KG1 (cell line): ENCODE measurements at places on chromosomes 11 and 22.

GRCh38 chr11:102546923-102547471 lies 16.4 kb upstream of the MMP7 start:
- peak; percentile 28 for DNase-seq

GRCh38 chr11:1825039-1825740 lies 9.6 kb upstream of the SYT8 start:
- no peak for DNase-seq

DNA sequence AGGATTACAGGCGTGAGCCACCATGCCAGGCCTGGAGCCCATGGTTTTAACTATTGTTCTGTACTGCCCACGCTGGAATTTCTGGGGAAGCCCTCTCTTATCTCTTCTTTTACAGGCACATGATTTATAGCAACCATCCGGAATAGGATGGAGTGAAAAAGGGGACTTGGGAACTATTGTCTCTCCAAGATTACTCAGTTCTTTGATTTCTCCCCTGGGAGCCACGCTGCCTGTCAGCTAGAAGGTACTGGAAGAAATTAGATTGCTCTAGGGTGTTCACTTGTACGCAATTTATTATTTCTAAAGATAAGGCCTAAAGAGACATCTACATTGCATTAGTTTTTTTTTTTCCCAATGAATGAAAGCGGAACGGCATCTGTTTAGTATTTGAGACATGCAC lies 65.6 kb upstream of the PTPRJ start:
- DNase-seq = no peak

- DNase-seq = no peak
These were observed 222.8 kb downstream of the DDX10 start for GRCh38 chr11:108887436-108888238.

DNA sequence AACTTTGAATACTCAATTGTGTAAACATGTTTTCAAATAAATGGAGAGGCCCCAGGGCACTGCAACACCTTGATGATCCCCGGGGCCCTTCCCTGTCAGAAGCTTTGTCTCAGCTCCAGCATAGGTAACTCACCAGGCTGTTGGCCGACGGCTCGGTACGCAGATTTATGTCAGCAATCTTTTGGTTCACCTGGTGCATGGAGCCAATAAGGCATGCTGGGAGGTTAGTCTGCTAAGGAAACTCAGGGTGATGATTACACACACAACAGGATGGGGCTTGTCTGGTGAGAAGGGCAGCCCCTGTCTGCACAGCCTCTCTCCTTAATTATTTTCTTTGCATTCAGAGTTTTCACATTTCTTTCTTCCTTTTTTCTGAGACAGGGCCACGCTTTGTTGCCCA lies 10.8 kb downstream of the FAM227A start:
- DNase-seq = no peak

DNA sequence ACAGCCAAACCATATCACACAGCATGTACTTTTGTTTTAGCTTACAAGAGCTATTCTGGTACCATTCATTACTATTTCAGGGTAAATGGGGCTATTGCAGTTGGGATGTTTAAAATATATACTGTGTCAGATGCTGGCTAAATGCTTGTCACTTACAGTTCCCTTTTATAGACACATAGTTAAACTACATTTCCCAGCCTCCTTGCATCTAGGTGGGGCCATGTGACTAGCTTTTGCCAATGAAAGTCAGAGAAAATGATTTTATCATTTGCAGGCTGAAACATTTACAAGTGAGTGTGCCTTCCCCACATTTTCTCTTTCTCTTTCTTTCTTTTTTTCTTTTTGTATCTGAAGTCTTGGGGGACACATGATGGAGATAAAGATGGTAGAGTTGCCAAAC lies 7.8 kb upstream of the IFTAP start:
- DNase-seq = no peak

GRCh38 chr22:29328566-29329500 lies 13.3 kb upstream of the RASL10A start:
- DNase-seq = no peak

GRCh38 chr22:38707346-38707745 lies 1.6 kb downstream of the GTPBP1 start:
- DNase-seq = no peak

DNA sequence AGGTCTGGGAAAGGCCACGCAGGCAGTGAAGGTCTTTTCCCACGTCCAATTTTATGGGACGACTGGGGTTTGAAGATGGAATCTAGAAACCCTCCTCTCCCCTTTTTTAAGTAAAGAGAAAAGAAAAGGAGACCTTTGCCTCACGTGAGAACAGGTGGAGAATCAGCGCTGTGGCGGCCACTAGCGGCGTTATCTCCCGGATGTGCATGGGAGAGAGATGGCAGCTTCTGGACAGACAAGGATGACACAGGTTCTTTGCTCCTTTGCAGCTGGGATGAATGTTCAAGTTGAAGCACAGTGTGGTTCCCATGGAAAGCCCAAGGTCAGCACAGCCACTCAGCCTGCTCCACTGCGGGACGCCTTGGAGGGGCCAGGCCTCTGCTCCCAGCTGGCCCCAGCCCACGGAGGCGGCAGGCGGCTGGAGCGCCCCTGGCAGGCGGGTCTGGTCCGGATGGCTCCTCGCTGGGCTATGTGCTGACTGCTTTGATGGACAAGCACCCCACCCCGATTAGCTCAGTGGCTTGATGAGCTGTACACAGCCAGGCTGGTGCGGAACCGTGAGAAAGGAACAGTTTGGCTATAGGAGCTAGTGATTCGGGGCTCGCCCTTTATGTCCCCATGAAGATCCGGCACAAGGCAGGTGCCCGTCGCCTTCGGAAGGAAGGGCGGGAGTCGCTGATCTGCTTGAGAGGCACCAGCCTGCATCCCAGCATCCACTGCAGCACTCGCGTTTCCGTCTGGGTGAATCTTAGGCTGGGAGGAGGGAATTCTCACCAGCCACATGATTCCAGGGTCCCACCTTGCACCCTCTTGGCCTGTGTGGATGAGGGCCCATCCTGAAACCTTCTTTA lies 14.5 kb upstream of the BID start:
- DNase-seq = no peak

- no peak for DNase-seq
These were observed 87.7 kb upstream of the NECTIN1 start for GRCh38 chr11:119816660-119817059.

DNA sequence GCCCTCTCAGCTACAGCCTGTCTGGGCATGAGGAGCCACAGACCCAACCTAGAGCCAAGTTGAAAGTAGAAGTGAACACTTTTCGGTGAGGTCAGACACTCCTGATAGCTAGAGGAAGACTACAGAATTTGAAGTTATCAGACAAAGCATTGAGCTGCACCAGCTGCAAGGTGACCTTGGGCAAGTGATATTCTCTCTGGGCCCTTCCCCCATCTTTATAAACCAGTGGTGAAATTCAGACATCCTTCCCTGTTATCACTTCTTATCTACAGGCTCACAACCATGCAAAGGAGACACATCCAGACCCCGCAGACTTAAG lies 8.0 kb upstream of the PMM1 start:
- no peak for DNase-seq

- DNase-seq = no peak
These were observed 3.7 kb upstream of the KCNC1 start for GRCh38 chr11:17730608-17731462.

GRCh38 chr11:120194166-120194565 lies 16.7 kb upstream of the OAF start:
- DNase-seq = no peak

- no peak for DNase-seq
These were observed 2241.0 kb upstream of the RAG2 start for GRCh38 chr11:38839071-38839470.

GRCh38 chr11:68355471-68355870 lies 43.1 kb downstream of the LRP5 start:
- no peak for DNase-seq

GRCh38 chr11:59943997-59944714 lies 5.9 kb downstream of the OOSP1 start:
- no peak for DNase-seq

DNA sequence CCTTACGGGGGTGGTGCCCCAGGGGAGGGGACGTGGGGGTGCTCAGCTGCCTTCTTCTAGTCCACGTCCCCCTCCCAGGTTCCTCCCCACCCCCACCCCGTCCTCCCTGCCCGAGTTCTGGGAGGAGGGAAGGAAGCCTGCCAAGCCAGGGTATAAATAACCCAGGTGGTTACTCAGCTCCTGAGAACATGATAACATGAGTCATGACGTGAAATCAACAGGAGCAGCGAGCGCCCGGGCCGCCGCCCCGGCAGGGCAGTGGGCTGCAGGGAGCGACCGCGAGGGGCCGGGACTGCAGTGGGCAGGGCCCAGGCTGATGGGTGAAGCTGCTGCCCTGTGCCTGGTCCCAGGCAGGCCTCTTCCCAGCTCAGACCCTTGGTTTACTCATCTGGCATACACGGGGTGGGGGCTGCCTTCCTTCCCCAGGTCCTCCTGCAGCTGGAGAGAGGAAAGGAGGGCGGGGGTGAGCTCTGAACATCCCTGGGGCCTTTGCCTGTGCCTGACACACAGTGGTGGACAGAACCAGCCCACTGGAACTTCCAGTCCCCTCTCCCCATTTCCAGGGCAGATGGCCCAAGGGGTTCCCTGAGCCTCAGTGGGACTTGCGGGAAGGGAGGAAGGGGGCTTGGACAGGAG lies 8.8 kb upstream of the PDGFB start:
- DNase-seq = no peak

DNA sequence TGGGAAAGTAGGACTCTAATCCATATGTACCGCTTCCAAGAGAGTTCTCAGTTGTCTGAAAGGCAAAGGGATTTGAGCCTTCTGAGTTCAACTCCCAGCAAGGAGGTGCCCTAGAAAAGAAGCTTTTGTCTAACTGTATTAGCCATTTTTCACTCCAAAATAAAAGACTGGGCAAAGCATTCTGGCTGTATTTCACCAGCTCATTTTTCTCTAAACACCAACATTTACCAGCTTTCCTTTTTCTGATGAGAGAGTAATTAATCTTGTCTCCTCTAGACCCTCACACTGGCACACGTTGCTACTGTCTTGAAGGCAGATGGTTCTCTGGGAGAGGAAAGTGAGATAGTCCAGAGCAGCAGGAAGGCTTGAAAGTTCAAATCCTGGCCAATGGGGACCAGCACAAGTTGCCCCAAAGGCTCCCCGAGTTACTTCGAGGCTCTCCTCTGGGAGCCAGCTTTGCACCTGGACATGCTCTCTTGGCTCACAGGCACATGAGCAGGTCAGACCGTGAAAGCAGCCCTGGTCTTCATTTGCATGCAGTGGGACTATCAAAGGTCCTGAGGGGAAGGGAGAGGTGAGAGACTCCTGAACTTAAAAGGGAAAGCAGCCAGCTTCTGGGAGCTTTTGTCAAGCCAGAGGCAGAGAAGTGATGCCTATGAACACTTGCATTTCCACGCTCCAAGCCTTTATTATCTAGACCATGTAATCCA lies 100.0 kb downstream of the NTM start:
- DNase-seq = no peak

DNA sequence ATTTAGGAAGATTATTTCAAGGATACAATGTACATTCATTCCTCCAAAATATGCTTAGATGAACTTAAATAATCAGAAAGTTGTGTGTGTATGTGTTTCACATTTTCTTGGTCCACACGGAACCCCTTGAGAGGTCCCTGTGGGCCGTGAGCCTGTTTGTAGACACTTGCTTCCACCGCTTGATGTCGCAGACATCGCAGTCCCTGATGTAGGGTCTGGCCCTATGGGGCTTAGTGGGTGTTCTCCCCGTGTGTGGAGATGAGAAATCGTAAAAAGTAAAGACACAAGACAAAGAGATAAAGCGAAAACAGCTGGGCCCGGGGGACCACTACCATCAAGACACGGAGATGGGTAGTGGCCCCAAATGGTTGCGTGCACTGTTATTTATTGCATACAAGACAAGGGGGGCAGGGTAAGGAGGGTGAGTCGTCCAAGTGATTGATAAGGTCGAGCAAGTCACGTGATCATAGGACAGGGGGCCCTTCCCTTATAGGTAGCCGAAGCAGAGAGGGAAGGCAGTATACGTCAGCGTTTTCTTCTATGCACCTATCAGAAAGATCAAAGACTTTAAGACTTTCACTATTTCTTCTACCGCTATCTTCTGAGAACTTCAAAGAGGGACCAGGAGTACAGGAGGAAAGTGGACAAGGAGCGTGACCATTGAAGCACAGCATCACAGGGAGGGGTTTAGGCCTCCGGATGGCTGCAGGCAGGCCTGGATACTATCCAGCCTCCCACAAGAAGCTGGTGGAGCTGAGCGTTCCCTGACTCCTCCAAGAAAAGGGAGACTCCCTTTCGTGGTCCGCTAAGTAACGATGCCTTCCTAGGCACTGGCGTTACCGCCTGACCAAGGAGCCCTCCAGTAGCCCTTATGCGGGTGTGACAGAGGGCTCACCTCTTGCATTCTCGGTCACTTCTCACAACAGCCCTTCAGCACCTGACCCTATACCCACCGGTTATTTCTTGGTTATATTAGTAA lies 1.2 kb upstream of the APOBEC3C start:
- DNase-seq = no peak

DNA sequence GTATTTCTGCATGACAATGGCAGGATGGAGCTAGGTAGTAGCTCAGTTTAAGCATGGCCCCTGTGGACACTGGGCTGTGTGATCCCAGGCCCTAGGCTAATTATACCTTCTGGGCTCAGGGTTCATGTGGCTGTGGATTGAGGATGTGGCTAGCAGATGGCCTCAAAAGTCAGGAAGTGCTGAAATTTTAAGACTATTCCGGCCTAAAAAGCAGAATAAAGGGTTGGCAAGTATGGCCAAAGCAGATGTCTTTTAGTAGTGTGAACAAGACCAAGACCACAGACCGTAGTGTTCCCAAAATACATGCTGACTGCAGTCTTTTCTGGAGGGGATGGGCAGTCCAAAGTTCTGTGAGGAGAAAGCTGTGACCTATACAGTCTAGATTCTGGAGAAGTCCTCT lies 115.7 kb upstream of the RAG2 start:
- DNase-seq = no peak

GRCh38 chr22:17205432-17205831 lies 13.8 kb downstream of the ADA2 start:
- no peak for DNase-seq

DNA sequence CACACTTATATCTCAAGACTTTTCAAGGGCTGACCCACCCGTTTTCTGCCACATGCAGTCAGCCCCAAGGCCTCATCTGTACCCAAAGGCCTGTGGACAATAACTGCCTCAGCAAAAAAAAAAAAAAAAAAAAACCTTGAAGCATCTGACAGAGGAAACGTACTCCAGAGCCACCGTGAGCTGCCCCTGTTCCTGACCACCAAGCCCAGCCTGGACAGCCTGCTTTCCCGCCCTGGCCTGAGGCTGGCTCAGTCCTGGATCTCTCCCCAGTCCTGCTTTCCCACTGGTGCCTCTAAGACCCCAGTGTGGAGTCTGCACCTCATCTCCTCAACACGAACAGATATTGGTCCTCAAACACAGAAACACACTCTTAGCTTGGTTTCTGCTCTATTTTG lies 66.5 kb downstream of the SLC35F2 start:
- DNase-seq = no peak

DNA sequence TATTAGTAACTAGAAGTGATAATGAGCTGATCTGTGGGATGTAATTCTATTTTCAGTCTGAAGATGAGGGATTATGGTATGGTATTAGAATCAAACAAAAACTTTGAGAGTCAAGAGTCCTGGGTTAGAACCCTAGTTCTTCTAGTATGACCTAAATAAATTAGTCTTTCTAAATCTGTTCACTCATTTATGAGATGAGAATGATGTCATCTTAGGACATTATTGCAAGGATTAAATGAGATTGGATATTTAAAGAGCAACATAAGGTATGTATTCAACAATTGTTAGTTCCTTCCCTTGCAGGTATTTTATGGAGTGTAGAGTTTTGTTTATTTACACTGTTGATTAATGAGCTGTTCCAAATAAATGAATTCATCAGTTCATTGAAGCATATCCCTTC lies 21.8 kb downstream of the EMSY start:
- no peak for DNase-seq

- no peak for DNase-seq
These were observed 36.9 kb upstream of the LINC01488 start for GRCh38 chr11:69444381-69445130.
